ENCODE measurements at places on chromosomes 1 and 21.
A peak's percentile ranks its signal among the peaks of the same experiment; 100 is the strongest.

DNA sequence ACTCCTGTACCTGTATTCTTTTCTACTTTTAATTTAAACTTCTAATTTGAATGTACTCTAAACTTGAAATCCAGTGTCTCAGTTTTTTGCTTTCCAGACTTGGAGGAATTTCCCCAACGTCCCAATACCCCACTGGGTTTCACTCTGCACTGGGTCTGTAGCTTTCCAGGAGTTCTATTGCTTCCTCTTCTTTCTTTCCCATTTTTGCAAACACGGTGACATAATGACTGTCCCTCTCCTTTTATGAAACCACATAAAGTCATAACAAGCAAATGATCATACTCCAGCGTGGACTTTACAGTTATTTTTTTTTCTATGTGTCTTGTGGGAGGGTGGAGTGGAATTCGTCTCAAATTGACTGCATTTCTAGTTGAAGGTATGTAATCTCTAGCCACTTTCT, 97.1 kb downstream of the FASLG start:
- no peak for DNase-seq

DNA sequence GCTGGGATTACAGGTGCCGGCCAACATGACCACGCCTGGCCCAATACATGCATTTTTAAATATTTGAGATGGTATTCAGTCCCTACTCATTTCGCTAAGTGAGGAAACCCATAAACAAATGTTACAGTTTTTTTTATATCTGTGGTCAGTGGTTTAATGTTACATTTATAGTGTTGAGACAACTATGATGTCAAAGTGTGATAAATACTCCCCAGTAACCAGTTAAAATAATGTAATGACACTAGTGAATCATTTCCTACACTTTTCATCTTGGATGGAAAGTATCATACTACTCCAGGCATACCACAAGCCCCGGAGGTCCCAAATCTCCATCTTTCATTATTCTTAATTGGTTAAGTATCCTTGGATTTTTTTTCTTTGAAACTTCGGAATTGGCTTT, 87.5 kb upstream of the KIF26B start:
- DNase-seq, result no peak

DNA sequence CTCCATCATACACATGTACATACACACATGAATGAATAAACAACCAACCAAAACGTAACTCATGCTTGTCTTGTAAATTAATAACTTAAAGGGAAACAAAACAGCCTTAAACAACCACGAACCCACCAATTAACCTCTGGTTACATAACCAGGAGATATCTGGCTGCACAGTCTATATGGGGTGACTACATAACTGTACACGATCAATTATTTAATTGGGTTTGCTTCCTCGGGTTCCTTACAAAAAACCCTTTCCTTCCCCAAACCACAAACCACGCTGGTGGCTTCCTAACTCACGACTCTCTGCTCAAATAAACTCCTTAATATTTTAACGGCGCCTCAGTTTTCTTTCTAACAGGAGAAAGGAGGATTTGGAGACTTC, 744 bp downstream of the ZNF670 start:
- DNase-seq, result peak; percentile 31

GRCh38 chr1:43274804-43275180, 5.0 kb downstream of the TMEM125 start:
- DNase-seq, result no peak

DNA sequence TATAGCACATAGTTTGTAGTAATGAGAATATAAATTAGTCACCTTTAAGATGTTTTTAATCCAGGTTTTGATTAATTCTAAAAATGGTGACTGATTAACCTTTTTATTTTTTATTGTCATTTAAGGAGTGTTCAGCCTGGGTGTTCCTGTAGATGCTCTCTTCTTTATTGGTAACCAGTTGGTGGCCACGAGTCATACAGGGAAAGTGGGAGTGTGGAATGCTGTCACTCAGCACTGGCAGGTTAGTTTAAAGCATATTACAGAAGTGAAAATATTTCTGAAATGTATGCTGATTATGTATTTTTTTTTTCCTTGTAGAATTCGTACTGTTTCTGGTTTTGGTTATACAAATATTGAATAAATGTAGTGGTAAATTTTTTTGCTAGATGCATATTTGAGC, 28.1 kb downstream of the KCTD3 start:
- DNase-seq, result no peak

- no peak for DNase-seq
Measured at GRCh38 chr1:117675907-117676430, 70.1 kb downstream of the TENT5C start.

- DNase-seq, result no peak
Measured at GRCh38 chr21:20341431-20341830, 656.8 kb upstream of the NCAM2 start.

GRCh38 chr1:56644064-56644918, 823 bp upstream of the PRKAA2 start:
- DNase-seq, result peak; percentile 15

GRCh38 chr1:30760596-30761324, 3.2 kb upstream of the LAPTM5 start:
- no peak for DNase-seq

DNA sequence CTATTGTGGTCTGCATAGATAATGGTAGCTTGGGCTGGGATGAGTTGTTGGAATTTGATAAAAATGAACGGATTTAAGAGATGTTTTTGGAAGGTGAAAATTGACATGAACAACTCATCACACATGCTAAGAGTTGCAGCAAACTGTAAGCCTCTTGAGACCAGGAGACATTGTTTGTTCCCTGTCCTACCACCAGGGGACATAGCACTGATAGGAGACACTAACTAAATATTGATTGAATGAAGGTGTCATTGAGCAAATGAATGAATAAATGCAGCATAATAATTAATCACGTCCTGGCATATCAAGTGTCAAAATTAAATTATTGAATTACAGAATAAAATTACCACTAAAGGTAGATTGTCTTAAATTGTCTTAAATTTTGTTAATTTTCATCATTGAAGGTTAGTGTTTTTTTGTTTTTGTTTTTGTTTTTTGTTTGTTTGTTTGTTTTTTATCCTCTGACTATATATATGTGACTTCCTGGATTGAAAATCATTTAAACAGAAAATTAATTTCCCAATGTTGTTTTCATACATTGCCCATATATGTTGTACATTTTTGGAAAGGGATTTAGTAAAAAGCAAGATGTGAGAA, 285.3 kb upstream of the C1orf105 start:
- DNase-seq, result no peak

DNA sequence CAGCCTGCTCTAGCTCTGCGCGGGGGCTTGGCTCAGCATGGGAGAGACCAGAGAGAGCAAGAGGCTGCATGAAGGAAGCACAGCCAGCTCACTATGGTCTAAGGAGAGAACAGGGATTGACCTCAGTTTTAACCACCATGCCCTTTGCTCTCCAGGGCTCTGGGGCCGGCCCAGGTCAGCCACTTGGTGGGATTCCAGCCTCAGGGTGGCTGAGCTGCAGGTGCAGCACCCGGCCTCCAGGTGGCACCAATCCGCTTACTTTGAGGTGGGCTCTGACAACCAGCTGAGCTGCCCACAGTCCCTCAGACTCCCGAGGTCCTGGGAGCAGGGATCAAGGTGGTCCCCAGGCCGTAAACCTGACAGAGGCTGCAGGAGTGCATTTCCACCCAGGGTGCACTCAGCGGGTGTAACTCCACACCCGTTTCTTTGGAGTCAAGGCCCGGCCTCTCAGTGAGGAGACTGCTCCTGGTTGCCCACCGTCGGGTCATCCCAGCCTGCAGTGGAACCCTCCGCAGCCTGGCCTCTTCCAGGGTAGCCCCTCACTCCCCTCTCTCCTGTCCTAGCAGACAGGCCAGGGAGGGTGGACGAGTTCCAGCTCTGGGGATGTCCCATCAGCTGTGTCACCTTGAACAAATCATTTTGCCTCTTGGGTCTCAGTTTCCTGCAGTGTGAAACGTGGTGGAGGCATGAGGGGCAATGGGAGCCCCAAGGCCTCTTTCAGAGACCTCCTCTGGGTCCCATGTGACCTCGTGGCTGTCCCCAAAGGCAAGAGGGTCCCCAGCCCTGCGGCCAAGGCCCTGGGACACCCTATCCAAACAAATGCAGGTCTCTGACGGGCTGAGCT, 607 bp upstream of the LGR6 start:
- DNase-seq, result peak; percentile 70

All from NCI-H1092 treated with DMSO at 0.1 percent for 48 hours (cell line).